Left ventricle myocardium inferior (tissue), 1 donor: ENCODE measurements at places on chromosomes 16 and 17.

DNA sequence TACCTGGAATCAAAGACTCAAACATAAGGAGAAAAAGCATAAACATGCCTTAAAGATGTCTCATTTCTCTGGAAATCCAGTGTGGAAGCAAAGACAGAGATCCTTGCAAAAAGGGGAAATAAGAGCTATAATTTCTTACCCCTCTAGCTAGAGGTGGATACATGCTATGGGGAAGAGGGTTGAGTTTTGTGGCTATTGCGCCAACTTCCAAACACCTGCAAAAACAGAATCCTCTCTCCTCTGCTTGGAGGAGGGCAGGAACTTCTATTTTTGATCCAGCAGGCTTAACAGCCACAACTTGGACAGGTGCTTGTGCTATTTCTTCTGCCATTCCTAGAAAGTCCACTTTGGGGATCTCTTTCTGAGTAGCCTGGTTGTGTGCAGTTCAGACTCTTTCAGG is 21.5 kb upstream of the NUDT7 start:
- DNase-seq: no peak

GRCh38 chr16:13795131-13795530 is 124.8 kb upstream of the ERCC4 start:
- DNase-seq: no peak

DNA sequence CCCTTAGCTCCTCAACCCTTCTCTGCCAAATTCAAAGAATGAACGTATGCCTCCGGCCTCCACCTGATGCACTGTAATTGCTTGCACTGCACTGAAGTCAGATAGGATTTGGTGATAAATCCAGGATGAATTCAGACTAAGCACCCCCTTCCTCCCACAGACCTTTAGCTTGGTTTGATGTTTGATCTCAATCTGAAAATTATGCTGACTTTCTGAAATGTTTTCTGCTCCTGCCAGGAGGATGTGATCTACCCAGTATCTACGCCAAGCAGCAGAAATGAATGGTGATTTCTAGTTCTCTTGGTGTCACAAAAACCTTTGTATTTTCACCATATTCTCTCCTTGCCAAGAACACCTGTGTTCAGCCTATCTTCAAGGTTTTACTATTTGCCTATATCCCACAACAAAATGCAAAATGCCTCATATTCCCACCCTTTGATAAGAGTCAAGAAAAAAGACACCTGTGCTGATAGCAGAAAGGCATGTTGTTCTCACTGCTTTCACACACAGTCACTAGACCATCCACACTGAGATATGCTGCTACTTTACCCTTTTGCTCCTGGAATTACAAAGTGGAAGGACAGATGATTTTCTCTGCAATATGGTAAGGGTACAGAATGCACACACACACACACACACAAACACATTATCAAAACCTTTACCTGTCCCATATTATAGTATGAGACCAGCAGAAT is 14.7 kb downstream of the RFFL start:
- no peak for DNase-seq

- no peak for DNase-seq
These were observed 28.0 kb downstream of the IKZF3 start for GRCh38 chr17:39836117-39836516.

DNA sequence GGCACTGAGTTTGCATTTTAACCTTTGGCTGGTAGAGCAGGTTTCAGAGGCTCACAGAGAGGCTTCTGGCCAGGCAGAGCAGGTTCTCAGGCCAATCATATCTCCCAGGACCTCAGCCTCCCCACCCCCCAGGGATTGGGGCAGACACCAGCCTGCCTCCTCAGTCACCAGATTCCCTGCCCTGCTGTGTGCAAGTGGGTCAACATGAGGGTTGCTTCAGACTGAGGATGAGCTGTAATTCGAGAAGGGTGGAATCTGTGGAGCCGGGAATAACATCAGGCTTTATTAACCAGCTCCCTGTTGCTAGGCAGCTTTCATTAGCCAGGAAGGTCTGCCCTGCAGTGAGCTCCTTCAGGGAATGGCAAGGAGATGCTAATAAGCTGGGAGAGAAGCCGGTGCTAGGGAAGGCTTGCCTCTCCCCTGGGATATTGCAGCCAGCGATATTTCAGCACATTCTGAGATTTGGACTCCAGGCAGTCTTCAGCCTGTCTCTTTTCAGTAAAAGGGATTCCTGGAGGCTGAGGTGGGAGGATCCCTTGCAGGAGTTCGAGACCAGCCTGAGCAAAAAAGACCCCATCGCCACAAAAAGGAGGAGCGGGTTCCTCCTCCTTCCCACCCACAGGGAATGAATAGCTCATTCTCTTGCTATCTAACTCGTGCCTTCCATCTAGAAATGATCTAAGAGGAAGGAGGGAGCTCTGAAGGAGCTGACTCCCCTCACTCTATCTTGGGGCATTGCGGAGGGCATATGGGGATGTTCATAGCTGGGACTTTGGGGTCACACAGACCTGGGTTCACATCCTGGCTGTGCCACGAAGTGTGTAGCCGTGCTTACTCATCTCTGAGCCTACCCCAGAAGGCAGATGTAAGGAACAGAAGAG is 10.7 kb downstream of the SGSM2 start:
- no peak for DNase-seq

DNA sequence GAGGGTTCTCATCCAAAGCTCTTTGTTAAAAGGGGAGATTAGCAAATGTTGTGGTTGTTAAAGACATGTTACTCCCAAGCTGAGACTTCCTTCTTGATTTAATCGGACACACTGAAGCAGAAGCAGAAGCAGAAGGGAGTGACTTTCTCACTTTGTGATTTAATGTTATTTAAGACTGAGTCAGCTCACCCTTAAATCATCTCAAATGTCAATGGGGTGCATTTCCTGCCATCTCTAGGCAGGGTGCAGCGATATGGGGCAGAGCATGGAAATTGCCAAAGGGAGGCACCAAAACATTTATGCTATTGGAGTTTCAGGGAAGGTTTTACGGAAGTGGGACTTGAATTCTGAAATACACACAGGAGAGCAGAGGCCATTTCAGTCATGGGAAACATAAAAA is 283.6 kb downstream of the ABCC12 start:
- DNase-seq: no peak

GRCh38 chr16:8958344-8959167 is 5.2 kb downstream of the USP7 start:
- peak; percentile 40 for DNase-seq

DNA sequence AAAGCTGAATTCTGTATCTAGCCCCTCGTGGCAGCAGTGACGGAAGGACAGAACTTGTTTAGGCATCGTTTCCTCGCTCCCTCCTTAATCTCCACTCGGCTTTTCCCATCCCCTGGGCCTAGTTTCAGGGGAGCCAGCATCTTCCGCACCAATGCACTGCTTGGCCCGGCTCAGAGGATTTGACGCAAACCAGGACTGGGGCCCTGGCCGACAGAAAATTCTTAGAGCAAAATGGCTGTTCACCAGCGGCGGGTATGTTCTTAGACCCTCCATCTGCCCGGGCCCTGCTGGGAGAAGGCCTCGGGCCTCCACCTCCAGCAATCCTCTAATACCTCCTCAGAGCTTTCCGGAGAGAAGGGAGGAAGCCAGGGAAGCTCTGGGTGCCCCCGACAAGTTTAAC is 54.6 kb downstream of the TBC1D16 start:
- no peak for DNase-seq

- no peak for DNase-seq
These were observed 40.6 kb downstream of the PRKCB start for GRCh38 chr16:23876256-23876896.

DNA sequence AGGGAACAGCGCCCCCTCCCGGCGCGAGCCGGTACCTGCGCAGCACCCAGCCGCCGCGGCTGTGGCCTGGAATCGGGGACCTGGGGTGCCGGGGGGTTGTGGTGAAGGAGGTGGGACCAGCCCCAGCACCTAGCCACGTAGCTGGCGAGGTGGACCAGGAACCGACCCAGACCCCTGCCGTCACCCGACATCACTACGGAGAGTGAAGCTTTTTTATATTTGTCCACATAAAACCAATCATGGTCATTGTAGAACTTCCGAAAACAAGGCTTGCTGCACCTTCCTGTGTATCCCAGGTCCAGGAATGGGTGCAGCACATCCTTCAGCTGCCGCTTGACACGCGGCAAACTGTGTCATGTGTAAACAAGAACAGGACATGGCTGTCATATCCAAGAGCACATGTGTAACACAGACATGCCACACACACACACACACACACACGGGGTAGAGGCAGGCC is 1.3 kb downstream of the HBQ1 start:
- DNase-seq: peak; percentile 72

GRCh38 chr16:81495321-81496234 is 51.0 kb downstream of the CMIP start:
- DNase-seq: peak; percentile 66

DNA sequence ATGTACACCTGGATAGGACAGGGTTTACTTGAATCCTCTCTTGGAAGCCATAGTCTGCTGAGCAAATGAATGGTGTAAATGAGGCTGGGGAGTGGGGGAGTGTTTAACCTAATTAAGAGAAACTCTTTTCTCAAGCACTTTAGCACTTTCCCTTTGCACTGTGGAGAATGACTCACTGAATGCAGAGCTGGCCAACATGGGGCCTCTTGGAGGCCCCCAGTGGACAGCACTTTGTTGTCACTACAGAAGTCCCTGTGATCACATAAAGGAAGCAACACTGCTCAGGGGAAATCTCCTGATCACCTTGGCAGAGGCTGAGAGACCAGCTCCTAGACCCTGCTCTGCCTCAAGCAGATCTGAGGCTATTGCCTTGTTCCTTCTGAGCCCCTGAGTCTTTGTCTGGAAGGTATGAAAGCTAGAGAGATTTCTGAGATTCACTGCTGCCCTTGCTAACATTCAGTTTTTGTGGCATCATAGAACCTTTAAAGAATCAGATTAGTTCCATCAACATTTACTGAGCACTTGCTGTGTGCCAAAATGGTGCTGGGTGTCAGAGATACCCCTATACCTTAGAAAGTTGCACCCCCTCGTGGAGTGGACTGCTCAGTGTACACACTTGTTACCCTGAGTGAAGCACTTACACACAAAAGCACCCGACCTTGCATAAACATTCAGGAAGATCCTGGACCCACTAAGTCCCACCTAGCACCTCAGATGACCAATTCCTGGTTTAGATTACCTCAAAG is 230.1 kb upstream of the CCL2 start:
- DNase-seq: no peak

DNA sequence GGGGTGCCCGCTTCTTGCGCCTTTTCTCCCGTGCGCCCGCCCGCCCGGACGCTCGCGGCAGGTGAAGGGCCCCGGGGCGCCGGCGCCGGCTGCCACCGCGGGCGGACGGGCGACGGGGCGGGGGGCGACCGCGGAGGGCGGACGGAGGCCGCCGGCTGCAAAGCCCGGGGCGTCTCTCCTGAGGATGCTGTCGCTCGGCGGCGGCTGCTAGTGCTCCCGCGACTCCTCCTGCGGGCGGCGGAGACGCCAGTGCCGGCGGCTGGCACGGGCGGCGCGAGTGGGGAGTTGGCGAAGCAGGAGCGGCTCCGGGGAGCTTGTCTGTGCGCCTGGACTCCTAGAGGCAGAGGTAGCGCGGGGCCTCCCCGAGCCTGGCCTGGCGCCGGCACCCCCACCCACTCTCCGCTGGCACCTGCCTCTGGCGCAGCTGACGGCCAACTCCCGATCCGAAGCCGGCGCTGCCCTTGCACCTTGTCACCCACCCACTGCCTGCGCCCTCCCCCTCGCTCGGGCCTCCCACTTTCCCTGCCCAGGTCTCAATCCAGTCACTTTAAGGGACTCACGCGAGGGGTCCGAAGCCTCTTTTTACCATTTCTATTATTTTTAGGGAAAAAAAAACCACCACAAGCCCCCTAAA is at the start of gene FAM20A:
FAM20A (minus strand) TSS at position 437 of the 634 bp plus-strand sequence. CDS start 701 bp downstream, outside the sequence.
- DNase-seq: peak; percentile 58

DNA sequence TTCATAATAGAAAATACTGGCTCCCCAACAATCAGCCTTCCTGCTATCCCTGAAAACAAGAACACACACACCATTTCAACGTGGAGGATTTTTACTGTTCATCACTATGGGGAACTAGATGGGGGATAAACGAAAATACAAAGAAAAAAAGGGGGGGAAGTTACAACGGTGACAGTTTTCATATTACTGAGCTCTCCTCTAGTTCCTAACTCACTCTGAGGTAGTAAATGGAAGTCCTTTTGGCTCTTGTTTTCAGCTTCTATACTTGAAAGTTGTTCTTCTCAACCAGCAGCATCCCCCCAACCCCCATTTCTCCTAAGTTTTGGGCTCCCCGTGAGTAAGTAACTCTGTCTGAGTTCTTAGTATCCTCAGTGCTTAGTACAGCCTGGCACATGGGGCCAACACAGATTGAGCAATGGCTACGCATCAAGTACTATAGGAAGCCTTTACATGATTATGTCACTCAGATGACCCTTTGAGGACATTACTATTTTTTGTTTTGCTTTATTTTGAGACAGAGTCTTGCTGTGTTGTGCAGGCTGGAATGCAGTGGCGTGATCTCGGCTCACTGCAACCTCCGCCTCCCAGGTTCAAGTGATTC is 4.2 kb upstream of the CORO7 start:
- no peak for DNase-seq

DNA sequence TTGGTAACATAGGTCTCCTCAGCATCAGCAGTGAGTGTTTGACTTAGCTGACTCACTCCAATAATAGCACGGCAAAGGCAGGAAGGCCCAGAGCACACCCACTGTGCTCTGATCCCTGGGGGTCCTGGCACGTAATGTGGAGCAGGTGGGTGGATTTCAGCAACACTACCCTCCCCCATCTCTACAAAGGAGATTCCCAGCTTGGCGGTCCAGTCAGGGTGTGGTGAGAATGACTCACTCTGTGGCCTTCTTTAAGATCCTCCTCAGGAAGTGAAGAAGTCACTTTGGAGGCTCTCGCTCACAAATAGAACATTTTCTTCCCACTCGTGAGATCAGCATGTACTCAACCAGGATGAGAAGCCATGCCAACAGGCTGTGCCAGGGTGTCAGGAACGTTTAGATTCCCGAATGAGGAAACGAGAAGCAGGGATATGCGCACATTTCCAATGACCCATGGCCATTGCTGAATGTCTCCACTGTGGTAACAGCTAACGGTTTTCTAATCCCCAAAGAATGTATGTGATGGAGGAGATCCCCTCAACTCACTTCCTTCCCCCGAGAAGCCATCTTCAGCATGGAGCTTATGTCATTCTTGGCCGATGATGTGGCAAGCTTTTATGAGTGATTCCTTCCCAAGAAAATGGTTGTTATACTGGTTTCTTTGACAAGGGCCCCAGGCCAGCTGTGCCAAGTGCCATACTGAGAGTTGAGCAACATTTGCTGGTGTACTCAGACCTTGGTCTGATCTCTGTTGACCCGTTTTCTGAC is 365.2 kb downstream of the C16orf95 start:
- DNase-seq: peak; percentile 50

DNA sequence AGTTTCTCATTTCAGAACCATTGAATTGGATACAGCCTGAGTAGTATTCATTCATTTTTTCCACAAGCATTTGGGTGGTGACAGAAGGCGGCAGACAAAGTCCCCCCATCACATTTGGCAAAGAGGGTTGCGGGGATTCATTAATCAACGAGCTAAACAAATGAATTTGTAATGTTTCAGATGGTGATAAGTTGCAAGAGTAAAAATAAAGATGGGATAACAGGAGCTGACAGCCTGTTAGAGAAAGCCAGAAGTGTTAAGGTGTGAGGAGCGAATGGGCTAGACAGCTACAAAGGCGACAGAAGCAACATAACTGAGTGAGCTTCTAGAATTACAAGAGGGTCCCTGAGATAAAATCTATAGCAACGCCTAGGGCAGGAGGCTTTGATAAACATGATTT is 342.8 kb upstream of the HSBP1 start:
- DNase-seq: no peak

GRCh38 chr17:68381076-68381900 is 76.0 kb downstream of the WIPI1 start:
- DNase-seq: no peak
